Dermis blood vessel endothelial cell (primary cell): ENCODE measurements at places on chromosomes 7 and 10. TPM values are rescaled to one million over a fixed set of nuclear protein-coding genes. Genes with fewer than 3 reads are reported as not detected.

PPP1R3C gene
- 0.51 TPM in 2 replicates for total RNA-seq

PIP gene
- not detected in 2 replicates for total RNA-seq

SSC4D gene
- 0.68 and 0.98 TPM in 2 replicates for total RNA-seq

H2BK1 gene
- total RNA-seq: not detected in 2 replicates

AKR1C3 gene
- 119 and 237 TPM in 2 replicates for total RNA-seq

ZPBP gene
- total RNA-seq: not detected in 2 replicates

- DNase-seq: no peak
Observed at GRCh38 chr10:80280071-80280800, 9.2 kb downstream of the MAT1A start.

DNA sequence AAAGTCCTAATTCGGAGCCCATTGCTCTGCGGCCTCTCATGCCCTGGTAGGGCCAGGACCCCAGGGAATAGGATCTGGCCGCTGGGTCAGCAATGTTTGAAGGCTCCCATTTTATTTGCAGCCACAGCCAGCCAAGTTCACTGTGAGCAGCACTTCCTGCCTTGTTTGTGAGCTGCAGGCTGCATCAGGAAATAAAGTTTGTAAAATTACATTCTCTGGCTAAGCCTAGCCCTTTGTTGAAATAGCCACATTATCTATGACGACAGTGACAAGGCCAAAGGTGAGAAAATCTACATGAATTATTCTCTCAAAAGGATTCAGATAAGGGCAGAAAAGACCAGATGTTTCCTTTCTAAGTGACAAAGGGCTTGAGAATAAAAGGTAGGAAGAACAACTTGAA is 23.7 kb upstream of the ITGB1 start:
- peak; percentile 95 for DNase-seq

GRCh38 chr7:27062946-27063345 is 32.9 kb downstream of the HOXA1 start:
- DNase-seq: no peak

GRCh38 chr7:98841179-98841997 is 28.4 kb downstream of the TMEM130 start:
- peak; percentile 74 for DNase-seq

DNA sequence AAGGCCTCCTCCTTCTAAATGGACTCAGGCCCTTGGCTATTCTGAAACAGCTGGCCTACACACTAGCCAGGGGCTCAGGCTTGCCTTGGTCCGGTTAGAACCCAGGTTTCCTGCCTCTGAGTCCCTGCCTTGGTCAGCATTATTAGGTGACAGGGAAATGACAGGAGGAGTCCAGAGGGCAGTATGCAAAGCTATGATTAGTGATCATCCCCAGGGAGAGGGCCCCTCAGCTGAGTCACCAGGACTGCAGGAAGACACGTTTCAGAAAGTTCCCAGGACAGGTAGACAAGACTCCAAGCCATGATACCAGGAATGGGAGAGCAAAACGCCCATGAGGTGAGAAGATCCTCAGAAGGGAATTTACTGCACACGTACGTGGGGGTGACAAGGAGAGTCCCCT is 301.1 kb upstream of the COBL start:
- no peak for DNase-seq

- DNase-seq: peak; percentile 60
Observed at GRCh38 chr7:29748286-29749099, 57.8 kb upstream of the WIPF3 start.

GRCh38 chr10:70323138-70323696 is 39.4 kb upstream of the NPFFR1 start:
- DNase-seq: no peak
